Natural killer cell treated with Interleukin-12 subunit alpha and Interleukin-12 subunit beta and Interleukin-15 and Interleukin-18, amount 100 ng/mL, for 72 hours (primary cell): ENCODE measurements at places on chromosomes 7 and 10. TPM values are rescaled to one million over a fixed set of nuclear protein-coding genes. Genes with fewer than 3 reads are reported as not detected.

DNA sequence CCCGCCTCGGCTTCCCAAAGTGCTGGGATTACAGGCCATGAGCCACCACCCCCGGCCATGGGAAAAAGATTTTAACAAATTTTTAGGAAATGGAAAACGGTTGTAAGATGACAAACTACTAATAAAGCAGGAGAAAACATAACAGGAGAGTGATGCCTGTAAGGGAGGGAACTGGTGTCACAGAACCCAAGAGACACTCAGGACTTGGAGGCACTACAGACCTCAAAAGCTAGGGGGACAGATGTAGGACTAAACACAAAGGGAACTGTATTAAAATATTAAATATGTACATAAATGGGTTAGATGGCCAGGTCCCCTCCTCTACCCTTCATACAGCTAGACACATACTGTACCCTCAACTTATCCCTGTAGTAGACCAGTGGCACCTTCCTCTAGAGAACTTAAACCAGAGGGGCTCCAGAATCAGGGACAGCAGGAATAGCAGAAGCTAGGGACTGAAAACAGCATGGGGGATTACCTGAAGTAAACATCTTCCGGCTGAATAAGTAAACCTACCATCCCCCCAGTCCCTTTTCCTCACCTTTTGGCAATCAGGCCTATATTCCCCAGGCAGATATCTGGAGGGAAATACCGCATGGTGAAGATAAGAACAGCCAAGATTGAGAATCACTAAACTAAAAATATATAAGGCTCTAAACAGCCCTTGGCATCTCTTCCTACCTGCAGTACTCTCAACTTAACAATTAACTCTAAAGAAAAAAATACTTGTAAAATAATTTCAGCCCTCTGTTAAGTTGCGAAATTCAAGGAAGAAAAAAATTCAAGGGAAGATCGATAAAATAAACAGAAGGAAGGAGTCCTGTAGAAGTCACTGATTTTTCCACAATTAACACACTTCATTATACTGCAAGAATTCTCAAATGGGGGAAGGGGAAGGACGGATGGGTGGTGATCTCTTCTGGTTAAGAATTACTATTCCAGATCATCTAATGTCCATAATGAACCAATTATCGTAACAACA lies 15.5 kb downstream of the TM9SF3 start:
- no peak for DNase-seq

DNA sequence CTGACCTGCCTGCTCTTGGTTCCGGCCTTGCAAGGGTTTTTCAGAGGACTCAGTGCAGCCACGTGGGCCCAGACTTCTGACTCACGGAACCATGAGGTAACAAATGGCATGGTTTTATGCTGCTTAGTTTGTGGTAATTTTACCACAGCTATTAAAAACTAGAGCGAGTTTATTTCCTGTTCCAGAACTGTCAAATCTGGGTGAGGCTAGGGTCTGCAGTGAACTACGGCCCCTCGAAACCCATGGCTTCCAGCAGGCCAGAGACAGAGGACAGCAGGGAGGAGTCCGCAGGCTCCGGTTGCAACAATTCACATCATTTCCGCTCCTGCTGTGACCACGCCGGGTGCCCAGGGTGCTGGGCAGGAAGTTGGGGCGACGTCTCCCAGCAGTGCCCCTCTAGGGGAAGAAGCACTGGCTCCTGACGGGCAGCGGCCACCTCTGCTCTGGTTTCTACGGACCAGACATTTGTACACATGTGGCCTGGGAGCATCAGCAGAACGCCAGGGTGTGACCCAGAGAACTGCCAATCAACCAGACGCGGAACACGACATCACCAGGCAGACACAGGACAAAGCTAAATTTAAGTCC lies 74.8 kb downstream of the ADARB2 start:
- no peak for DNase-seq

Gene SERPINE1
- total RNA-seq = not detected

Gene KIFBP
- 14.3 TPM for total RNA-seq

Gene RHEB
- total RNA-seq = 45.4 TPM

- no peak for DNase-seq
These were observed at the start of gene ACTA2 for GRCh38 chr10:88952647-88953111. ACTA2 (minus strand) TSS chr10:88952773; CDS start chr10:88948930, 3,843 bp downstream.

GRCh38 chr7:5217851-5218331 lies 27.9 kb downstream of the WIPI2 start:
- no peak for DNase-seq

Gene GCC1
- total RNA-seq = 21.8 TPM

Gene DENND2A
- total RNA-seq = not detected

DNA sequence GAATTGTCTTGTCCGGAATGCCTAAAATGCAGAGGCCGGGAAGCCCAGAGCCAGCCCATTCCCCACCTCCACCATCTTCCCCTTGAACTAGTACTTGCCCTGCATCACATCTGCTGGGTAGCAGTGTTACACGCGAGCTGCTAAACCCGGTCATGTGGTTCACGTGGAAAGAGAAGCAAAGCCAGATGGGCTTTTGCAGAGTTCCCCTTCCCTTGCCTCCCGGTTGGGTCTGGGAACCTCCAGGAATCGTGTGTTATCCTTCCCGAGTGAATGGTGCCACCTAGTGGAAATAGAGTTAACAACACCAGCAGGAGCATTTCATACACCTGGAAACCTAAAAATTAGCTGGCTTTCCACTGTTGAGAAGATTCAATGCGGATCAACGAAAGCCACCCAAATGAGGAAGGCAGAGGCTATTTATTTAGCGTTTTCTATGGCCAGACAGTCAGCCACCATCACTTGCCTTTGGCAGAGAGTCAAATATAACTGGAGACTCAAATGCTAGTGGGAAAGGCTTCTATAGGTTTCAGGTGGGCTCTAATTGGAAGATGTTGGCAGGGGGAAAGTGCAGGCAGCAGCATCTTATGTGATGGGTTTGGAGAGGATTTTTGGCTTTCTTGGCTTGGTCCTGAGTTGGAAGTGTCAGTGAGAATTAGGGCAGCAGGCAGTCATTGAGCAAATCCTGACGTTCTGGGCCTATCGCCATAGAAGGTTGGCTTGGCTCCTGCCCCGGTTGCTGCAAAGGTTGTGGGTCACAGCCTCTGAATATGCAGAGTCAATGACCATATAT lies 12.9 kb upstream of the DENND2A start:
- DNase-seq = peak; percentile 60

GRCh38 chr7:129055294-129055816 lies 444 bp upstream of the TNPO3 start:
- DNase-seq = no peak

- no peak for DNase-seq
These were observed 806.9 kb upstream of the SORCS1 start for GRCh38 chr10:107971411-107971810.

DNA sequence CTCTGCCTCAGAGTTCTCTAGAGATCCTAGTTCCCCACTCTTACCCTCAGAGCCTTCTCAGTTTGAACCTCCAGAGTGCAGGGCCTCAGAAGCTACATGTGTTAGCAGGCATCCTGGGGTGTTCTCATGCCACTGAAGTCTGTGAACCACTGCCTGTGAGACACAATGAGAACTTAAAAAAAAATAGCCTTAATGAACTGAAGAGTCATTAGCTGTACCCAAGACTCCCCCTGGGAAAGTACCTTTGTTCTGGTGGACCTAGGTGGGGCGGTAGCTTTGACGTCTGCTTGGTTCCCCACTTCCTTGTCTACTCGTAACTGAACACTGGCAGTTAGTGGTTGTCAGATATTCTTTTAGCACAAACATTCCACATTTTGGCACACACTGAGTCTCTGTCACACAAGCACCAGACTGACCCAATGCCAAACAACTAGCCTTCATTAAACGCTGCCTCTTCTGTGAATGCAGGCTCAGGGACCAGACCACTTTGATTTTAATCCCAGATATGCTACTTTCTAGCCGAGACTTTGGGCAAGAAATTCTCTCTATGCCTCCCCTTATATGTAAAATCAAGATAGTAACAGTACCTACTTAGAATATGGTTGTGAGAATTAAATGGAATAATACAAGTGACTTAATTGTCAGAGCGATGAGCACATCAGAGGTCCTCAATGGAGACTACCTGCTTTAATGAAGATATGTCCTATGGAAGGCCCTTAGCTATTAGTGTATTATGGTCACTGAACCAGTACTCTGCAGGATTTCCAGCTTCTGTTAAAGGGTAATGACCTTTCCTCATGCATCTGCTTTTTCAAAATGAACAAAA lies 75.3 kb upstream of the CC2D2B start:
- DNase-seq = peak; percentile 87

DNA sequence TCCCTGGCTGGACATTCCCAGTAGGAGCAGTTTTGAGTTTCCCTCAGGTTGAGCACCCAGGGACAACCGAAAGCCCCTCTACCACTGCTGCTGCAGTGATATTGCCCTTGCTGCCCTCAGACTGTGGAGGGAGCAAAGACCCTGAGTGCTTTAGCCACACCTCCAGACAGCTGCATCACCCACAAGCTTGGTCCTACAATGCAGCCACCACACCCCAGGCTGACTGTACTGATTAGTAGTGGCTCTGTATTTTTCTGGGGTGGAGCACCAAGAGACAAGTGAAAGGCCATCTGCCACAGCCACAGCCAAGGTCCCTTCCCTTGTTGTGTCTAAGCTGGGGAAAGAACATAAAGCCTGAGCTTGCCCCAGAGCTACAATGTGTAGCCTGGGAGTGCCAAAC lies 789.9 kb downstream of the PCDH15 start:
- no peak for DNase-seq

Gene MEOX2
- total RNA-seq = not detected

Gene NKX2-3
- total RNA-seq = not detected

Gene USP54
- total RNA-seq = 9.3 TPM

- no peak for DNase-seq
These were observed 22.2 kb downstream of the FRMPD2 start for GRCh38 chr10:48252354-48252650.

GRCh38 chr7:73683056-73683787 lies at the start of the genes BUD23 and DNAJC30:
BUD23 (plus strand) TSS chr7:73683597; CDS start chr7:73683626, 29 bp downstream.
DNAJC30 (minus strand) TSS chr7:73683453; CDS start chr7:73683423, 30 bp downstream.
- DNase-seq = peak; percentile 93

DNA sequence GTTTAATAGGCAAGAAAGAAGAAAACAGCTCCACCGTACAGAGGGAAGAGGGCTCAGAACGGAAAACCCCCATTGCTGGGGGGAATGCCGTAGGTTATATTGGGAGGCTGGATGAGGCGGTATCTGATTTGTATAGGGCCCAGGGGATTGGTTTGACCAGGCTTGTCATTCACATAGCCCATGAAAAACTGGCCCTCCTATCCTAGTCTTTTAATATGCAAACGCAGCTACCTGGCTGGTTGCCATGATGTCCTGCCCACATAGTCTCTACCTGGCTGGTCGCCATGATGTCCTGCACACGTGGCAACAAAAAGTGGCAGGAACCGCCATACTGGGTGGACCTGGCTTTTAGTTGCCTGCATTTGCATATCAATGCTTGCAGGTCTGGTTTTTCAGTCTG lies 84.7 kb downstream of the AUTS2 start:
- no peak for DNase-seq

DNA sequence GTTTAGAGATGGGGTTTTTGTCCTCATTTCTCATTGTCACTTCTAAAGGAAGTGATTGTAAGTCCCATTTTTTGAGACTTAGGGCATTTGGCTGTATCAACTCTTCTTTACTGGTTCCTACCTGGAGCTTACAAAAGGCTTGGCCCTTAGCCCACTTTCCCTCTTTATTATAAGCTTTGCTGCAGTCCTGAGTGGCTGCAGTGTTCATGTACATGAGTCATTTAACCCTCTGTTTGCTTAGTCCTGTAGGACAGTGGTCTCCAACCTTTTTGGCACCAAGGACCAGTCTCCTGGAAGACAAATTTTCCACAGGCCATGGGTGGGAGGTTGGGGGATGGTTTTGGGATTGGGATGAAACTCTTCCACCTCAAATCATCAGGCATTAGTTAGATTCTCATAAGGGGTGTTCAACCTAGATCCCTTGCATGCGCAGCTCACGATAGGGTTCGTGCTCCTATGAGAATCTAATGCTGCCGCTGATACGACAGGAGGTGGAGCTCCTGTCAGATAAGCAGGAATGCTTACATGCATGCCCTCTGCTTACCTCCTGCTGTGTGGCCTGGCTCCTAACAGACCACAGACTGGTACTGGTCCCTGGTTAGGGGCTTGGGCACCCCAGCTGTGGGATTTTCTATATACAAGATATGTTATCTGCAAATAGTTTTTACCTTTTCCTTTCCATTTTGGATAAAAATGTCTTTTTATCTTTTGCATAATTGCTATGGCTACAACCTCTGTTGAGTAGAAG lies 99.7 kb downstream of the CCSER2 start:
- no peak for DNase-seq

Gene DRGX
- total RNA-seq = not detected

GRCh38 chr7:77958436-77958835 lies 159.9 kb downstream of the PHTF2 start:
- no peak for DNase-seq

DNA sequence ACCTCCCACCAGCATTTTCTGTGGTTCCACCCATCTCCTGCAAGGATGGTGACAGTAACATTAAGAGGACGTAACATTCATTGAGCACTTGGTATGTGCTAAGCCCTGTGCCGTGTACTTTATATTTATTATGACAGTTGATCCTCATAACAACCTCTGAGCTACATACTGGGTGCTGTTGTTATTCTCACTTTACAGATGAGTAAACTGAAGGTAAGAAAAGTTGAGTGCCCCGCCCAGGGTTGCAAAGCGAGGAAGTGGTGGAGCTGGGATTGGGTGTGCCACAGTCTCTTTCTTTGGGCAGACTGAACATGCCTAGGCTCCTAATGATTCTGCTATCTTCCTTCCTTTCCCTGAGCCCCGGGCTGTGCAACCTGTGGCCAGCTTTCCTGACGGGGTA lies 107.4 kb downstream of the SH3PXD2A start:
- DNase-seq = no peak

- DNase-seq = no peak
These were observed 187.2 kb downstream of the VTI1A start for GRCh38 chr10:112634096-112634830.

- no peak for DNase-seq
These were observed 180.3 kb upstream of the GRB10 start for GRCh38 chr7:50962962-50963374.

DNA sequence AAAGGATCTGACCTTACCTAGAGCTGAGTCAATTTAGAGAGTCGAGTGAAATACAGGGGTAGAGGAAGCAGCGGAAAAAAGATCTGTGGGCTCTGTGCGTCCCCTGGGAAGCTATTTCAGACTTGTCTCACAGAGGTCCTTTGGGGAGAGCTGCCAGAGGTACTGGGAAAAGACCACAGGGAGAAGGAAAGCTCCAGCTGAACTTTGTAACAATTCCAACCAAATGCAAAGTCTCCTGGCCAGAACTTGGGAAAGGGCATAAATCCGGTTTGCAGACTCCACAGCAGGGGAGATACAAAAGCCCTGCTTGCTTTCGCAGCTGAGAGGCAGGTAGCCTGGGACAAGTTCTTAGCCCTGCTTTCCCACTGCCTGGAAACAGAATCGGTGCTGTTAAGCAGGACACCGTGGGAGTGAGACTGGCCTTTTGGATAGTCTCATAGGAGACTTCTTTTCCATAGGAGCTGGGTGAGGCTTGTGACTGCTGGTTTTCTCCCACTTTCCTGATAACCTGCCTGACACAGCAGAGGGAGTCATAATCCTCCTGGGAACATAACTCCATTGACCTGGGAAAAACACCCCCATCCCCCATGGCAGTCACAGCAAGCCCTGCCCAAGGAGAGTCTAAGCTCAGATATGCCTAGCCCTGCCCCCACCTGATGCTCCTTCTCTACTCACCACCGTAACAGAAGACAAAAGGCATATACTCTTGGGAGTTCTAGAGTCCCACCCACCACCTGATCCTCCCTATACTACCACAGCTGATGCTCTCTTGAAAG lies 926.2 kb downstream of the KCNMA1 start:
- DNase-seq = no peak

Gene ZNF107
- total RNA-seq = 16.8 TPM

- DNase-seq = no peak
These were observed 586.5 kb upstream of the IGFBP3 start for GRCh38 chr7:46507560-46507959.
